ENCODE measurements at places on chromosomes 11 and 22.

GRCh38 chr22:32407312-32407711, 4.7 kb downstream of the RTCB start:
- DNase-seq, result no peak

GRCh38 chr22:37745548-37746365, 48.9 kb downstream of the TRIOBP start:
- DNase-seq, result peak; percentile 38

DNA sequence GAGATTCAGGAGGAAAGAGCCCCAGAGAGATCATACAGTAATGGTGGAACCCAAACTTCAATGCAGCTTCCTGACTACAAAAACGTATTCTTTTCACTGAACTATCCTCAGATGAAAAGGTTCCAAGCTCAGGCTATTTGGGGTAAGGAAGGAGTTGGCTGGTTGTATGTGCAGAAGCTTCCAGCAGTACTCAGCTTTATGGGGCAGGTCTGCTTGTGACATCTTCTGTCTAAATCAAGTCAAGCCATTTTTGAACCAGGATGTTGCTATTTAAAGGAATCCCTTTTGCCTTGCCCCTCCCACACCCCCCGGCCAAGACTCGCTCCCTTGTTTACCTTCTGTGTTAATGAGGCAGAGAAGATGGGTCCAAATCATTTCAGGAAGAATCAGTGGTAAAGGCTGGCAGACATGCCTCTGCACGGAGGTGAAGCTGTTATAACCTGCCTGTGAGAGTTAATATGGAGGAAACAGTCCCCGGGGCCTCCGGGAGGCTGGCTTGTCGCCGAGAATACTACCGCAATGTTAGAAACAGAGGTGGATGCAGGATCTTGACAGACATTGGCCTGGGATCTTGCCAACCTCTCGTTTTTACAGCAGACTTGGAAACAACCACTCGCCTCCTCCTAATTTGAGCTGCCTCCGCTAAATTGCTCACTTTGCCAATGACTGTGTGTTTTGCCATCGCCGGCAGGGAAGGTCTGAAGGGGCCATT, 45.4 kb downstream of the TIMP3 start:
- DNase-seq, result peak; percentile 22

GRCh38 chr11:2886191-2886894, 768 bp upstream of the CDKN1C start:
- DNase-seq, result no peak

GRCh38 chr11:71338801-71339395, 86.5 kb upstream of the SHANK2 start:
- DNase-seq, result no peak

- DNase-seq, result no peak
Observed at GRCh38 chr11:567629-568292, 7.0 kb downstream of the RASSF7 start.

GRCh38 chr11:43498561-43498960, 139.8 kb downstream of the TTC17 start:
- DNase-seq, result no peak

DNA sequence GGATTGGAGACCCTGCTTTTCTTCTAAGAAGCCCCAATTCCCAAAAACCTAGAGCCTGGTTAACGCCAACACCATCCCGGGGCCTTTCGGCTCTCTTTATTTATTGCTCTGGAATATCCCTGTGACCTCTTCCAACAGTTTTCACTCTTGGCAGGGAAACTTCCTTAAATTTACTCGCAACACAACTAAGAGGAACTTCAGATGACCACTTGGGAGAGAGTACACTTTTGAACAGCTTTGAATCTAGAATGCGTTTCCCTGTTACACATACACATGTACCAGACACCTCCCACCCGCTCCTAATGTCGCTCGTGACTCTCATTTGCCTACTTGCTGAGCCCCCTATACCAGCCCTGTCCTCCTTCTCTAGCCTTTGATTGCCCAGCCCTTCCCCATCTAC, 19.4 kb downstream of the TUBA8 start:
- DNase-seq, result no peak

DNA sequence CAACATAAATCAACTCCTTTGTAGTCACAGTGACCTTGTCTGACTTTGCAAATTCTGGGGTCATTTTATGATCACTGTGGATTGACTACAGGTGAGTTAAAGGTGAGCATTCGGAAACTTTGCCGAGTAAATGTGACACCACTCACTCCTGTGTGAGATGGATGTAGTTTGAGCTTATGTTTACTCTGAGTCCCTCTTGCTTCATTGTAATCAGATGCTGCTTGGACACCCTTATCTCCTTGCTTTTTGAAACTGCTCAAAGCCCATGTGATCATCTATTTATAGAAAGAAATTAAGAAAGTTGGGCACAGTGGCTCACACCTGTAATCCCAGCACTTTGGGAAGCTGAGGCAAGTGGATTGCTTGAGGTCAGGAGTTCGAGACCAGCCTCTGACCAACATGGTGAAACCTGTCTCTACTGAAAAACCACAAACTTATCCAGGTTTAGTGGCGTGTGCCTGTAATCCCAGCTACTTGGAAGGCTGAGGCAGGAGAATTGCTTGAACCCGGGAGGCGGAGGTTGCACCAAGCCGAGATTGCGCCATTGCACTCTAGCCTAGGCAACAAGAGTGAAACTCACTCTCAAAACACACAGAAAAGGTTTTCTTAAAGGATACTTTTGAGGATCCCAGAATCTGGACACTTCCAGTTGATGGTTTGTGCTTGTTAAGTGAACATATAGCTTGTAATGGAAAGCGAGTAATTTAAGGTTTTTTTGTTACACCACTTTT, 7.2 kb downstream of the FAM118A start:
- DNase-seq, result no peak

GRCh38 chr11:87036756-87037449, 831 bp upstream of the TMEM135 start:
- no peak for DNase-seq

- DNase-seq, result peak; percentile 86
Observed at GRCh38 chr11:30322826-30323710, at the start of gene ARL14EP. Gene ARL14EP (plus strand): TSS chr11:30323104. CDS start chr11:30330949, 7,845 bp downstream.

GRCh38 chr11:108144615-108145014, 23.2 kb downstream of the ACAT1 start:
- DNase-seq, result no peak

DNA sequence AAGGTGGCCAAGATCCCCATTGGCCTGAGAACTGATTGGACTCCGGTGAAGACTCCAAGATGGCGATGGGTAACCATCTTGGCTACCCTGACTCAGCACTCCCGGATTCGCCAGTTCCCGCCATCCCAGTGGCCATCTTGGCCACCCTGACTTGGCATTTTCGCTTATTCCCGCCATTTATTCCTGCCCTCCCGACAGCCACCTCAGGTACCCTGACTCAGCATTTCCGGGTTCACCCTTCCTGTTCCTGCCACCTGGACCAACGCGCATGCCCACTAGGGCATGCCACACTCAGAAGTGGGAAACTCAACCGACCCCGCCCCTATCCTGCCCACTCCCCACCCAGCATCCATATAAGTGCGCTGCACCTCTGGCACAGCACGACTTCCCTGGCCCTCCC, 7.8 kb downstream of the OR8K5 start:
- no peak for DNase-seq

DNA sequence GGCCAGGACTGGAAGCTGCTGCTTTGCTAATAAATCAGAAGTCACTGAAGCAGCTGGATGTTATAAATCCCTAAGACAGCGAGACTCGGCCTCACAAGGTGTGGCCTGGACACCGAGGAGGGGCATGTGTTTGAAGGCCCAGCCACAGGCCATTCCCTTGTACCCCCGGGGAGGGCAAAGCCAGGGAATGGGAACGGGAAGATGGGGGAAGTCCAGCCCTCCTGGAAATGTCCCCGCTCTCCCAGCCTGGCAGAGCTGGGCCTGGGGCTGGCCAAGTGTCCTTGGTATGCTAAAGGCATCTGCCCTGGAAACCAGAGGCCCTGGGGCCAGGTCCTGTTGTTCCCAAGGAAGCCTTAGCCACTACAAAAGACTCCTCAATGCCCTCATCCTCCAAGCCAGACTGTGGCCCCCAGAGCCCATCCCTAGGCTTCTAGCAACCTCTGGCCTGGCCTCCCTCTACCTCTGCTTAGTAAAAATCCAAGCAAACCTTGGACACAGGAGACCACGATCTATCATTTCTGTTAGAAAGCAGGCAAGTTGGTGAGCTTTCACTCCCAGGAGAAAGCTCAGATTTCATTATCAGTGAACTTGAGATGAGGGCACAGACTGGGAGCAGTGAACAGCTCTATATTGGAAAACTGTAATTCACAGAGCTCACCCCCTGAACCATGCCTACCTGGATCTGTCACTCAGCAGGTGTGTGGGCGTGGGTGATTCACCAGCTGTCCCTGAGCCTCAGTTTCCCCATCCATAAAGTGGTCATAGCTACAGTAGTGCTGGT, 11.0 kb downstream of the CHST1 start:
- DNase-seq, result no peak

DNA sequence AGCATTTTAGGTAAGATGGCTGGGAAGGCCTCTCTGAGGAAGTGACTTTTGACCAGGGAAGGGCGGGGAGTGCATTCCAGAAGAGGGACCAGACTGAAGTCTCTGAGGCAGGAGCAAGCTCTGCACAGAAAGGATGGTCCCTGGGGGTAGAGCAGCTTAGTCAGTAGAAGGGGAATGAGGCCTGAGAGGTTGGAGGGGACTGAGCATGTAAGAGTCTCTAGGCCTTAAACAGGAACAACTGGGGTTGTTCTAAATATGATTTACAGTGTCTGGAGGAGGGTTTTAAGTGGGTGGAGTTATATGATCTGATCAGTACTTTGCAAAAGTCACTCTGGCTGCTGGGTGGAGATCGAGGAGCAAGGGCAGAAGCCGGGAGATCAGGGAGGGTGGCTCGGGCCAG, 31.7 kb upstream of the TEF start:
- DNase-seq, result no peak

DNA sequence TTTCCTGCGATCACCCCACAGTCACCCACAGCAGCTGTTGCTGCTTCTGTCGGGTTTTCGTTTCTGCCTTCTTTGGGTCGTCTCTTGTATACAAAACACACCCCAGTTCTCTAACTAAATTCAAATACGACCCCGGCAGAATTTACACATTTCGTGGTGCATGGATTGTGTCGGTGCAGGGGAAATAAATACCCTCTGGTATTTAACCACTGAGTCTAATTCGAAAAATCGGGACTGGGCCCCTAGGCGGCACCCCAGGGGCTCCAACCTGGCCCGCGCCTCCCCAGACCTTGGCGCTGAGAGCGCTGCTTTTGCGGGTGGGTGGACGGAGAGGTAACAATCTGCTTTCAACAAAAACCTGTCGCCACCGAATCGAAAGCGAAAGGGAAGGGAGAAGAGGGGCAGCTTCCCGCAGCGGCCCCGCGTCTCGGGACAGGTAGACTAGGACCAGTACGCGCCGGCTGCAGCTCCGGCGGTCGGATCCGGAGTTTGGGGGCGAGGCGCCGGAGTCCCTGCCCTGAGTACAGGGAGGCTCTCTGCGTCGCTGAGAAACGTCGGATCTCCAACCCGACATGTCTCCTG, 4.4 kb downstream of the ALX4 start:
- DNase-seq, result no peak

GRCh38 chr11:94131047-94131717, 2.5 kb downstream of the PANX1 start:
- DNase-seq, result no peak

GRCh38 chr11:64757549-64758329, 2.0 kb downstream of the PYGM start:
- no peak for DNase-seq

GRCh38 chr22:26573026-26573662, 16.8 kb downstream of the TPST2 start:
- no peak for DNase-seq

- no peak for DNase-seq
Observed at GRCh38 chr11:35313066-35313759, 106.1 kb downstream of the SLC1A2 start.

DNA sequence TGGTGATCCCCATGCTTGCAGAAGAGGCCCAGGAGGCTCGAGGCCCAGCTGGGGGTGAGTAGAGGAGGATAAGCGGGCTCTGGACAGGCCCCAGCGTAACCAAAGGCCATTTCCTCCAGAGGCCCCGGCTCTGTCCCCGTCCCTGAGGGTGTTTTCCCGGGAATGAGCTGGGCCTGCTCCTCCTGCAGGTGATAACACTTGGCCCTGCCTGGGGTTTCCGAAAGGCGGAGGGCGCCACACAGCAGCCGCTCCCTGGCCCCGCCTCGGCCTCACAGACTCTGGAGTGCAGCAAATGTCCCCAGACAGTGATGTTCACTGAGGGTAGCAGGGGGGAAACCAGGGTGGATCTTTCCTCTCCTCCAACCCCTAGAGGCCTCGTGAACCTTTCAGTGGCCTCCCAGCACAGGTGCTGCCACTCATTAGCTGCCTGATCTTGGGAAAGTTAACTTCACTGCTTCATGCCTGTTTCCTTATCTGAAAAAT, 10.5 kb upstream of the MGAT3 start:
- no peak for DNase-seq

DNA sequence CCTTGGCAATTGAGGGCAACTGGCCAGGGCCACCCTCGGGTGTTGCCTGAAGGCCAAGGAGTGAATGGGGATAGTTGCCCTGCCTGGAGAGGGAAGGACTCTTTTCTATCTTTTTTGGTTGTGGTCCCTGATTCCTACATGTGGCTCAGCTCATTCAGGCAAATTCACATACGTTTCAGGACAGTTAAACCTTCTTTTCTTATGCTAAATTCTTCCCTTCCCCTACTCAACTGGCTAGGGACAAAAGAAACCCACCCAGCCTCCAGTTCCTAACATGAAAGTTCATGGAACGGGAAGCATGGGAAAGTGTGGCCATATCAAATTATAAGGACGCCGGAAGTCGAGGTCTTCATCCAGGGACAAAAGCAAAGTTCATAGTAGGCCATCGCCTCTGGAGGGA, 26.3 kb upstream of the APLNR start:
- DNase-seq, result no peak

DNA sequence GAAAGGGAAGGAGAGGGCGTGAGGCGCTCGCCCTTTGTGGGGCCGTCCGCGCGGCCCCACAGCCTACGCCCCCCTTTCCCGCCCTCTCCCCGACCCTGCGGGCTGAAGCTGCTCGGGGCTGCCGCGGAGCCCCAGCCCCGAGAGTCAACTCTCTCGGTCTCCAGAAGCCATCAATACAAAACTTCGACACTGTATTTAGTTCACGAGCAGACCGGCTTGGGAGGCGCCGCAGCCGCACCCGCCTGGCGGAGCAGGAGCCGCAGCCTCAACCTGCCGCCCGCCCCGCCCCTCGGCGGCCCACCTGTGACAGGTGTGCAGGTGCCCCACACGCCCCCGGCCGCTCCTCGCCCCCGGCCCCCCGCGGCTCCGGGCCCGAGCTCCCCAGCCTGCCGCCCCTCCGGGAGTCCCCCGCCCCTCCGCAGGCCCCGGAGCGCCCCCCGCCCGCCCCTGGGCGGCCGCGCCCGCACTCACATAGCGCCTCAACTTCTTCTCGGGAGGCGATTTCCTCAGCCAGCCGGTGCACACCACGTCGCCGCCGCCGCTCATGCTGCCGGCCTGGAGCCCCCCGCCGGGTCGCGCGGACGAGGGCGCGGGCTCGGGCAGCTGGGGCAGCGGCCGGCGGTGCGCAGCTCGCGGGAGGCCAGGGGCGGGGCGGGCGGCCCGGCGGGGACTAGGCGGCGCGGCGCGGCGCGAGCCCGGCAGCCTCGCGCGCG, at the start of gene GAB2:
Gene GAB2 (minus strand): TSS at position 646 of the 713 bp plus-strand sequence. CDS start 100 bp downstream, at position 546.
- DNase-seq, result no peak

GRCh38 chr11:114501901-114502300, 57.8 kb downstream of the NXPE1 start:
- no peak for DNase-seq

Measured in NCI-H1694 treated with DMSO at 0.1 percent for 48 hours (cell line).